HepG2 (cell line): ENCODE measurements at places on chromosomes 5 and 9.

DNA sequence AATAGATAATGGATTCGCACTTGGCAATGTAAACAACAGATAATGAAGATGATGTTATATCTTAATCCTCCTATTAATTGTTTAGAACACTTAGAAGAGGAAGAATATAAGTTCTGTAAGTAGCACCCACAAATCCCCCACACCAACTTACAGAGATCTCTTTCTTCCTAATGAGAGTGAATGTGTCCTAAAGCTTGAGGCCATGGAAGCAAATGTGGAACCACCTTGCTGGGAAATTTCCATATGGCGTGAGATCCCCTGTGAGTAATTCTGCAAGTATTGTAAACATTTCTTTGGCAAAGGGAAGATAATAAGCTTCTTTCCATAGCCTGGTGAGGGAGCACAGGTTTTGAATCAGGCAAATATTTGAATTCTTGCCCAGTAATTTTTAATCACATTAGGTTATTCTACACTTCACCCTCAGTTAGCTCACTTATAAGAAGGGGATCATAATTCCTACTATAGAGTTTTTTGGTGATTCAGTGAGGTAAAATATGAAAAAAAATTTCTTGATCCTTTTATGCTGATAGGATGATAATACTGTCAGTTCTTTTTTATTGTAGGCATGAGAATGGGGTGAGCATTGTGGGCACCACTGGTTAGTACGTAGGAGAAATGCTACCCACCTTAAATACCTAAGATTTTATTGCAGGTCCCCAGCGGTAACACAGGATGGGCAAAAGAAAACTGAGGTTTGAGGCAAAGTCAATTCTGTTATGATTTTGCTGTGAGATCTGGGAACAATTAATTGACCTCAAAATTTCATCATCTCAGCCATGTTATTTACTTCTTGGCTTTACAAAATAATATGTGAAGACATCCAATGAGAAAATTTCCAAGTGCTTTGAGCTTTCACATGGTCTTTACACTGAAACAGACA is 574.8 kb downstream of the PSAT1 start:
- H3K27ac ChIP-seq: no peak overlapping the region
- no peaks in the 10 kb centered on the region for H3K36me3 ChIP-seq
- DNase-seq: no peak
- no peak overlapping the region for H3K4me3 ChIP-seq
- no peaks in the 10 kb centered on the region for H3K4me1 ChIP-seq
- no peaks in the 10 kb centered on the region for H3K27me3 ChIP-seq

- no peak overlapping the region for H3K4me3 ChIP-seq
- H3K36me3 ChIP-seq: no peaks in the 10 kb centered on the region
- no peak overlapping the region for H3K27ac ChIP-seq
Measured at GRCh38 chr5:75286211-75286773, 49.6 kb upstream of the ANKRD31 start.

GRCh38 chr9:89243296-89244061 is 64.9 kb upstream of the SHC3 start:
- H3K27me3 ChIP-seq: no peaks in the 10 kb centered on the region
- no peaks in the 10 kb centered on the region for H3K36me3 ChIP-seq
- DNase-seq: no peak
- H3K4me3 ChIP-seq: no peak overlapping the region
- H3K4me1 ChIP-seq: no peaks in the 10 kb centered on the region

DNA sequence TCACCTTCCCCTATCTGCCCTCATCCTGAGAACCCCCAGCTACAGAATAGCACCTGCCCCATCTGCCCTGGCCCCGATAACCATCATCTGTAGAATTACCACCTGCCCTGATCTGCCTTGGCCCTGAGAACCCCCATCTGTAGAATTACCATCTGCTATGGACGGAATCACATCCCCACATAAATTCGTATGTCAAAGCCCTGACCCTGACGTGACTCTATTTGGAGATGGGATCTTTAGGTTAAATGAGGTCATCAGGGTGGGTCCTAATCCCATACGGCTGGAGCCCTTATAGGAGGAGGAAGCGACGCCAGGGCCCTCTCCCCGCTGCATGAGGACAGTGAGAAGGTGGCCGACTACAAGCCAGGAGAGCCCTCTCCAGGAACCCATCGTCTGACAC is 32.6 kb downstream of the SARDH start:
- no peaks in the 10 kb centered on the region for H3K4me1 ChIP-seq
- H3K4me3 ChIP-seq: no peak overlapping the region
- peaks cover 4% of the 10 kb centered on the region; the same call in 1 of the 2 replicates for H3K36me3 ChIP-seq
- no peak overlapping the region for H3K27ac ChIP-seq

DNA sequence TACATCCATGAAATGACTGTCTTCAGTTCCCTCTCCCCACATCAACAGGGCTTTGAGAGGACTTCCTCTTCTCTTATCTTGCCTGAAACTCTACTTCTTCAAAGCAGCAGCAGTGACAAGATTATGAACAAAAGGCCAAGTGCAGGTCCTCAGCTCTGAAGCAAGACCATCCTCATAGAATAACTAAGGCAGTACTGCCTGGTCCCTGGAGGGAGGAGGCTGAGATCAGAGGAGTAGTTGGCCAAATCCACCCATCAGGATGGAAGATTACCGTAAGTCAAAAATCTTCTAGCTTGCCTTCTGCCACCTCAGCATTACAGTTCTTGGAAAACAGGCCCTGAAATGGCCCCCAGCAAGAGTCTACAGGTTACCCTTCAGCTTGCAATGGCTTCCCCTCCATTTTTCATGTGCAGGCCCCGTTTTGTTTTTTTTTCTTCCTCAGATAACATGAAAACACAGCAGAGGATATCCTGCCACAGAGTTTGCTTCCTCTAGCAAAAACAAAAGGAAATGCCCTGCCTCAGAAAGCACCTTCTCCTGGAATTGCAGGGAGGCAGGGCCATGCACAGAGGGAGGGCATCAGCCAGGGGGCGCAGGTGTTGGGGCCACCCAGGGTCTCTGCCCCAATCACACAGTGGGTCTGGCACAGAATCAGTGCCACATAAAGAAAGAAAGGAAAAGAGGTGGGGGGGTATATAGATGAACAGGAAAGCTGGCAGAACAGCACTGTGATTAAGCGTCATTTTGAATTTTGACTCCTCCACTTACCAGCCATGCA is 40.0 kb downstream of the KLHL3 start:
- no peak overlapping the region for H3K27ac ChIP-seq
- H3K4me3 ChIP-seq: no peak overlapping the region
- H3K4me1 ChIP-seq: 0 out of 2 replicates have a peak, but pooled peaks cover 7% of the 10 kb centered on the region
- no peaks in the 10 kb centered on the region for H3K36me3 ChIP-seq

- H3K36me3 ChIP-seq: no peaks in the 10 kb centered on the region
- DNase-seq: no peak
- no peaks in the 10 kb centered on the region for H3K27me3 ChIP-seq
- H3K4me3 ChIP-seq: no peak overlapping the region
- no peaks in the 10 kb centered on the region for H3K4me1 ChIP-seq
- no peak overlapping the region for H3K27ac ChIP-seq
Measured at GRCh38 chr5:162591724-162592123, 524.2 kb downstream of the GABRG2 start.

- H3K36me3 ChIP-seq: no peaks in the 10 kb centered on the region
- no peak for DNase-seq
- H3K27me3 ChIP-seq: no peaks in the 10 kb centered on the region
Measured at GRCh38 chr5:87195104-87195591, 72.5 kb upstream of the RASA1 start.

DNA sequence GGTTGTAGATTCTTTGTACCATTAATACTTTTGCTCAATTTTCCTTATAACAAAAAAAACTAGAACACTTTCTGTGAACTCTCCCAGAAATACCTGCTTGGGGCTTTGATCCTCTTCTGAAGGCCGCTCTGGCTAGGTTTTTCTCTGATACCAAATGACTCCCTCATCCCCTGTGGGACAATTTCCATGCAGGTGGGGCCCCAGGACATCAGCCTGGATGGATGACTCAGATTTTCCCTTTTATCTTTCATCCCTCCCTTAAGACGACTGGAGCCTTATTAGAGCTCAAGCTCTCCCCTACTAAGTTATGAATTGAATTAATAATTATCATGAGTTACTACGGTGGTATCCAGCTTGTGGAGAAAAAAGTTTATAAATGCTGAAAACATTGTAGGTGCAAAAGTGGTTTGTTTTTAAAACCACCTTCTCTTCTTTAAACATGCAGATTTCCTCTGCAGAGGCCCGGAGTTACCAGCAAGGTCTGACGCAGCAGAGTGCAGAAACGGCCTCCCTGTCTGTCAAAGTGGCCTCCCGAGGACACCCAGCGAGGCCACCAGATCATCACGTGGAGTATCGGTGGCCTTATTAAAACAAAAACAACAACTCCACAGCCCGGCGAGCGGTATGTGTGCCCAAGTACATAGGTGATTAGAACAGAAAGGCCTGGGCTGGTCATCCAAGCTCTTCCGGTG is 50.8 kb upstream of the IRX4 start:
- H3K36me3 ChIP-seq: no peaks in the 10 kb centered on the region
- DNase-seq: no peak
- H3K27ac ChIP-seq: no peak overlapping the region
- no peak overlapping the region for H3K4me3 ChIP-seq
- H3K4me1 ChIP-seq: no peaks in the 10 kb centered on the region

DNA sequence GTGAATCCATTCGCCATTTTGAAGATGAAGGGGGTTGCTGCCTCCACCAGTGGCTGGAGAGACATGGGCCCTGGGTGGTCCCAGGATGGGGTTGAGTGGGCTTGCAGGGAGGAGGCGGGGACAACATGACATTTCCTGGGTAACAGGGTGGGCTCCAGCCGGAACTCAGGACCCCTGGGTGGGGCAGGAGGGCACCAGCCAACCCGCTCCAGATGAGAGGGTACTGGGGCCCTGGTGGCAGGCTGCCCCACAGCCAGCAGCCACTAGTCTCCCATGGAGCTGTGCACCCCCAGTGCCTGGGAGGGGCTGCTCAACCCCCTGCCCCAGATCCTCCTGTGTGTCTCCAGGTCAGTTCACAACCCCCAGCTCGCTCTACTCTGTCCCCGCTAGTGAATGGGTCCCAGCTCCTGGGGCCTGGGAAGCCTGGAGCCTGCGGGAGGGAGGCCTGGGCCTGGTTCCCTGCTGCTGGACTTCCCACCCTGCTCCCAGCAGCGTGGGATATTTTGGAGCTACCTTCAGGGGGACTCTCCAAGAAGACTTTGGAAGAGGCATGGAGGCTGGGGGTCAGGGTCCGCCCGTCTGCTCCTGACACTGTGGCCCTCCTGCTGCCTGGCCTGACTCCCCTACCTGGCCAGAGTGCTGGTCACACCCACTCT is 55.9 kb downstream of the AHRR start:
- H3K36me3 ChIP-seq: no peaks in the 10 kb centered on the region
- H3K4me3 ChIP-seq: no peak overlapping the region
- no peaks in the 10 kb centered on the region for H3K4me1 ChIP-seq
- H3K27ac ChIP-seq: no peak overlapping the region
- no peak for DNase-seq

GRCh38 chr9:136470792-136471469 is 11.9 kb downstream of the SEC16A start:
- H3K4me3 ChIP-seq: no peak overlapping the region
- peaks cover 97% of the 10 kb centered on the region for H3K36me3 ChIP-seq
- no peaks in the 10 kb centered on the region for H3K27me3 ChIP-seq
- H3K27ac ChIP-seq: no peak overlapping the region
- DNase-seq: no peak

DNA sequence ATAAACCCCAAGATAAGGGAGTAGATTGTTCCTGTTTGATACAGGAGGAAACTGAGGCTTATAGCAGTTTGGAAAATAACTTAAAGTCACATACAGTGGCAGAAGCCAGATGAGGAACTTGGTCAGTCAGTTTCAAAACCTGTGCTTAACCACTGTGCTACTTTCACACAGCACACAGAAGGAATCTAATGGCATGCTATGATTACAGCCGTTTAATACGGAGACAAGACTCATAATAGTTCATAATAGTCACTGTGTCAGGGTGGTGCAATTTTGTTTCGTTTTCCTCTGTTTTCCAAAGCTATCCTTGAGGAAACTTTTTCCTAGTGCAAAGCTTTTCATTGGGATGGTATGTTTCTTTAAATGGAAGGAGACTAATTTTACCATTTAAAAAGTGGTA is 112.3 kb downstream of the GCNT1 start:
- no peak overlapping the region for H3K27ac ChIP-seq
- no peaks in the 10 kb centered on the region for H3K36me3 ChIP-seq
- no peaks in the 10 kb centered on the region for H3K4me1 ChIP-seq
- DNase-seq: no peak
- H3K4me3 ChIP-seq: no peak overlapping the region

DNA sequence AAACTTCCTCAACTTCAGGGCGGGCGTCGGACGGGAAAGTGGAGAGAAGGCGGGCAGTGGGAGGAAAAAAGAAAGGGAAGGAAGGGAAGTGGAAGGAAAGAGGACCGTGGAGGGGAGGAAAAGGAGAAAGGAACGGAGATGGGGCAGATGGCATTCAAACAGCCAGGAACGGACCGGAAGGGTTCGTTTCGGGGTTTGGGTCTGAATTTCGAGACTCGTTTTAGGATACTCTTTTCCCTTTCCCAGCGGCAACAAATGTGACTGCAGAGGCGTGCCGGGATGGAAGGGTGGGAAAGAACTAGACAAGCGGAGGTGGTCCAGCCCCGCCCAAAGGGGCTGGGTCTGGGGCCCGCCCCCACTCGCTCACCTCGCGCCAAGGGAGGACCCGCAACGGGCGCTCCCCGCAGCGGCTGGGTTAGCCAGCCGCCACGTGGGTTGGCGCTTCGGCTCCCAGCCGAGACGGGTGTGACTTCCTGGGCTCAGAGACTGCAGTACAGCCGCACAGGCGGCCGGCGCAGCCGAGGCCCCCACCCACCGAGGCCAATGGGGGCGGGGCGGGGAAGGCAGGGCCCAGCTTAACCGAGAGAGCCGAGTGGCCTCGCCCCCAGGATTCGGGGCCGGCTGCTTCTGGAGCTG is 2.7 kb downstream of the VCAN start:
- H3K4me3 ChIP-seq: peak overlapping the region; percentile 68
- peaks cover 3% of the 10 kb centered on the region; the same call in 1 of the 2 replicates for H3K27me3 ChIP-seq
- H3K27ac ChIP-seq: no peak overlapping the region
